ENCODE measurements at places on chromosomes 7 and 10.

- DNase-seq, result no peak
Measured at GRCh38 chr10:122140941-122141623, 130.0 kb upstream of the BTBD16 start.

DNA sequence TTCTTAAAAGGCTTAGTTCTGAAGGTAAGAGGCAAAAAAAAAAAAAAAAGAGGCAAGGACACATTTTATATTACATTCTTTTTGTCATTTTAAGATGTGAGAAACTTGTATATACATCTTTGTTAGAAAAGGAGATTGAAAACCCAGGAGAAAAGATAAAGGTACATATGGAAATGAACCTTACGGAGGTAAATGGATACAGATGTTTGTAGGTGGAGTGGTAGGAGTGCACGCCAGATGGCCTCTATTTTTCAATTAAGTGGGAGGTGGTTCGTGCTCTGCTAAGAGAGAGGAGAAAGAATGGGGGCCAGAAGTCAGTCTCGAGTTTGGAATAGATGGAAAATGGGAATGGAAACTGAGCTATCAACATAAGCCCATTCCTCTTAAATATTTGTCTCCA is 622.5 kb upstream of the GHITM start:
- DNase-seq, result no peak

GRCh38 chr10:17092216-17092944 is 37.2 kb downstream of the CUBN start:
- DNase-seq, result no peak

DNA sequence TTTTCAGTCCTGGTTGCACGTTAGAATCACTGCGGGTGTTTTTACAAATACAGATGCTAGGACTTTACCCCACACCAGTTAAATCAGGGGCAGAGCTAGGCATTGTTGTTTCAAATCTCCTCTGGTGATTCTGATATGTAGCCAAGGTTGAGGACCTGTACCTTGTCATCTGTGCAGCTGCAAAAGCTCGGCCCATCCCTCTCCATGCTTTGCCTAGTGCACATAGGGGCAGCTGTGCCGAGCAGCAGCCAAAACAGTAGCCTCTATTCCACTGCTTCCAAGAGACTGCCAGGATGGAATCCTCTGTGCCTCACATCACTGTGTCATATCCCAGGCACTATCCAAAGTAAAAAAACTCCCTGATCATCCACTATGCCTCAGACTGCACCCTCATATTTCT is 181.3 kb downstream of the CDK14 start:
- no peak for DNase-seq

- no peak for DNase-seq
Measured at GRCh38 chr7:155223503-155223902, 74.2 kb upstream of the INSIG1 start.

Measured in GDM1 (cell line).